ENCODE measurements at places on chromosomes 4 and X.

GRCh38 chr4:185383451-185383850, 12.3 kb downstream of the LRP2BP start:
- no peak for DNase-seq

GRCh38 chrX:24494647-24495075, 29.6 kb downstream of the PDK3 start:
- no peak for DNase-seq

- DNase-seq, result no peak
Observed at GRCh38 chr4:150990250-150990649, 24.8 kb downstream of the LRBA start.

DNA sequence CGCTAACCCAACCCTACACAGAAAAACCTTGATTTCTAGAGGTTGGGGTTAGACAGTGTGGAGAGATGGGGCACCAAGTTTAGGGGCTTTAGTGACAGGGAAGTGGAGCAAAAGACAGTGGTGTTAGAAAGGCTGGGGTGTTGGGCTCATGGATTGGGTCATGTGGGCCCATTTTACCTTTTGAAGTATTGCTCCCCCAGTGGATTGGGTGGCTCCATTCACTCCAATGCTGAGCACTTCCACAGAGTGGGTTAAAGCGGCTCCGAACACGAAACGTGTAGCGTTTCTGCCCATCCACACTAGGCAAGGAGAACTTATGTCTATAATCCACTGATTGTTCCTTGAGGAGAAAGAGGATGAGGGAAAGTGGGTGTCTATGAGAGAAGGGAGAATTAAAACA, 2.3 kb downstream of the IL2RG start:
- DNase-seq, result no peak

DNA sequence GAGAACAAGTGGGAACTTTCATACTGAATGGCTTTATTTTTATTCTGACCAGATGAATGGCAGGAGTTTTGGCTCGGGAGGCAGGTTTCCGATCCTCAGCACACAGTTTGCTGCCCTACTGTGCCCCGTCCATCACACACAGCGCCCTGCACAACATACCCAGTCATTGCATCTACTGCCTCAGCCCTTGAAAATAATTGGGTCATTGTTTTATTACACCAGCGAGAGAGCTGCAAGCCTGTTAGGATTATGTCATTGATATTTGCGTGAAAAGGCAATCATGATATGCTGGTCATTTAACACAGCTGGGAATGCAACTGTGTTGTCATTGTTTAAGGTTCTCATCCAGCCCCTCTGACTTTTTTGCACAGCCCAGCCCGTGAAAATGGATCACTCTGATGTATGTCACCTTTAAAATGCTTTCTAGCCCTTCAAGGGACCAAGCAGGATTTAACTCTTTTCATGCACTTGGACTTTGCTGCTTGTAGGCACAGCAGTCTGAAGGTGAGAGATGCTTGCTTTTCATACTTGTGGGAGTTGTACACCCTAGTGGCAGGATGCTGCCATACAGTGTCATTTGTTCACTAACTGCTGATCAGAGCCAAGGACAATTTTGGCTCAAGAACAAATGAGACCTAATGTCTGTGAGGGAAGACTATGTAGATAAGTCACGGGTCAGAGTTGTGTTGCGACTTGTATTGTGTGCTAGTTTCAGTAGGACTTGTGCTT, 62.3 kb downstream of the RTL9 start:
- DNase-seq, result no peak

- no peak for DNase-seq
Observed at GRCh38 chr4:14906805-14907204, 95.5 kb upstream of the CPEB2 start.

DNA sequence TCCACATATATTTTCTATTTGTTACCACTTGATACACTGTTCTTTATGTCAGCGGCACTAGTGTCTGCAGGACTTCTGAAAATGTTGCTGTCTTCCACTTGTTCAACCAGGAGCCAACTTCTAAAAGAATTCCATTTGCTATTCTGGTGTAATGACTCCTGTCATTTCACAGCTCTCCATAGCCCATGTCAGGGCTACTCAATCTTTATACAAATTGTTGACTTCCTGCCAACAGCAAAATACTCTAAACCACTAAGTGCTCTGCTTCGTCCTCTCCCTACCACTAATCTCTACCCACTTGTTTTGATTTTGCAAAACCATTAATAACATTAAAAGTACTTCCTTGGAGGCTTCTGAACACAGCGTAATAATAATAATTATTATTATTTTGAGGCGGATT, 7.2 kb downstream of the CTSO start:
- DNase-seq, result no peak

DNA sequence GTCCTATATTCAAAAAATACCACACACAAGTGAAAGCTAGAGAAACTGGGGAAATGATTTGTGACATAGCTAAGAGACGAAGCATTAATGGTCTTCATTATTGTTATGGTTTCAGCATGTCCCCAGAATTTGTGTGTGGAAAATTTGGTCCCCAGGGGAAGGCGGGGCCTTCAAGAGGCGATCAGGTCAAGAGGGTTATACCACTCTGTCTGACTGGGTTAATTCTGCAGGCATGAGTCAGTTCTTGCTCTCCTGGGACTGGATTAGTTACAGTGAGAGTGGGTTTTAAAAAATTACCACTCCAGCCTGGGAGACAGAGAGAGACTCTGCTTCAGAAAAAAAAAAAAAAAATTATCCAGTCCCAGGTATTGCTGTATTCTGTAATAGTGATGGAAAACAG, 2.1 kb upstream of the MTNR1A start:
- DNase-seq, result no peak

DNA sequence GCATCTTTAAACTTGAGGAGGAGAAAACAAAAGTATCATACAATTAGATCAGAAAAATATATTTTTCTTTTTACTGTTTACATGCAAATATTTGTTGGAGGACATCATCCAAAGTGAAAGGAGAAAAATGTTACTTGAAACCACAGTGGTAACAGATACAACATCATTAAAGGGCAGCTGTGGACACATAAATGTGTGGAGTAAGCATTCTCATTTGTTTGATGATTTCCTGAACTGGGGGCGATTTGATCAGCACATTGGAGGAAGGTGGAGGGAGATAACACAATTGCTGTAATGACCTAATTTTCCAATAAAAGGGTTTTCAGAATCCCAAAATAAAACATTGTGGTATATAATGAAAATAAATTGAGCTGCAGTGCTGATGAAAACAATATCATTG, 314.5 kb upstream of the HS3ST1 start:
- DNase-seq, result no peak

DNA sequence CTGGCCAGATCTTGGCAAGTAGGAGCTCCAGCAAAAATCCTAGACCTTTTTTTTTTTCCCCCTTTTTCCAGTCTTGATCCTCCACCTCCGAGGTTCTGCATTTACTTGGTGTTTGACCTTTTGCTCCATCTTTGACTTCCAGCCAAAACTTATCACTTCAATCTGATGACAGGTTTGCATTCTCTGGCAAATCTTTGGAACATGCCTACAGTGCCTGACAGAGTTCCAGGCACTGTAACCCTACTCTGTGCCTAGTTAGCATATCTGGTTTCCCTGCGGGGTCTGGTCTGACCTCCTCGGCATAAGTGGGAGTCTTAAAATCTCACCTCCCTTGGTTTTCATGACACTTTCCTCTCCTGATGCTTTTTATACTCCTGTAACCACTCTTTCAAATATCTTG, 39.4 kb upstream of the NR3C2 start:
- DNase-seq, result no peak

GRCh38 chrX:24190500-24191156, 41.1 kb downstream of the ZFX start:
- DNase-seq, result no peak

- no peak for DNase-seq
Observed at GRCh38 chrX:37388413-37388812, 39.2 kb downstream of the PRRG1 start.

- no peak for DNase-seq
Observed at GRCh38 chr4:141142423-141142822, 9.2 kb upstream of the RNF150 start.

- peak; percentile 58 for DNase-seq
Observed at GRCh38 chrX:154013614-154014360, 5.9 kb downstream of the IRAK1 start.

DNA sequence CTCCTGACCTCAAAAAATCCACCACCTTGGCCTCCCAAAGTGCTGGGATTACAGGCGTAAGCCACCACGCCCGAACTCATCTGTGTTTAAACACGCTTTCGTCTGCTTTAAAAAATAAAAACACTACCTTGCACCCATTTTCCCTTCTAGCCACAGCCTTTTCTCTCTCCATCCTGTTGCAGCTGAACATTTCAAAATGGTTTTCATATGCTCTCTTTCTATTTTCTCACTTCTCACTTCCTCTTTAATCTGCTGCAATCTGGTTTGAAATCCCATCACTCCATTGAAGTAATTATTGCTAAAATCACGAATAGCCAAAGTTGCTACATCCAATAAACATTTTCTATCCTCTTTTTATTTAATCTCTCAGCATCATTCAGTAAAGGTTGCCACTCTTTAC, 70.0 kb downstream of the DCHS2 start:
- DNase-seq, result no peak

- DNase-seq, result no peak
Observed at GRCh38 chrX:74505437-74505836, 84.1 kb downstream of the SLC16A2 start.

- no peak for DNase-seq
Observed at GRCh38 chr4:21819086-21819485, 129.5 kb downstream of the KCNIP4 start.

All from stimulated activated CD8-positive, alpha-beta memory T cell treated with anti-CD3 and anti-CD28 coated beads, Interleukin-4, amount 100 ng/mL, for 48 hours (primary cell).